ENCODE measurements at places on chromosomes 3 and 15. TPM values are rescaled to one million over a fixed set of nuclear protein-coding genes. Genes with fewer than 3 reads are reported as not detected.

- no peak for DNase-seq
Measured at GRCh38 chr3:48367201-48367600, 4.8 kb upstream of the FBXW12 start.

DNA sequence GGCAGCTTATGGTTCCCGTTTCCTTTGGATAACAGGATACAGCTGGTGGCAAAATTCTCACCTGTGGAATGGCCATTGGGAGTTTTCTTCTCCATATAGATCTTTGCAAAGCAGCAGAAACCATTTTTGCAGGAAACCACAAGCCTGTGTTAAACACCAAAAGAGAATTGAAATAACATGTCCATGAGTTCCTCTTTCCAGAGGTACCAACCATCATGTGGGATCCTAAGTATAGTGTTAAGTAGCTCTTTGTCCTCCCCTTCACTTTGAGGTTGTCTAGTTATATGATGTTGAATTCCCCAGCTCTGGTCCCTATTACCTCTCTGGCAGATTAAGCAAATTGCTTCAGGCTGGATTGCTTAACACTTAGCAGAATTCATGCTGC, 94.9 kb downstream of the AKAP13 start:
- DNase-seq = no peak

GOLGA8M gene
- polyA plus RNA-seq = 2.8 TPM

GP9 gene
- polyA plus RNA-seq = 2.2 TPM

GRK7 gene
- 0.12 TPM for polyA plus RNA-seq

LYZL4 gene
- not detected for polyA plus RNA-seq
